ENCODE measurements at places on chromosomes 2 and 18. TPM values are rescaled to one million over a fixed set of nuclear protein-coding genes. Genes with fewer than 3 reads are reported as not detected.
A peak's percentile ranks its signal among the peaks of the same experiment; 100 is the strongest.

DNA sequence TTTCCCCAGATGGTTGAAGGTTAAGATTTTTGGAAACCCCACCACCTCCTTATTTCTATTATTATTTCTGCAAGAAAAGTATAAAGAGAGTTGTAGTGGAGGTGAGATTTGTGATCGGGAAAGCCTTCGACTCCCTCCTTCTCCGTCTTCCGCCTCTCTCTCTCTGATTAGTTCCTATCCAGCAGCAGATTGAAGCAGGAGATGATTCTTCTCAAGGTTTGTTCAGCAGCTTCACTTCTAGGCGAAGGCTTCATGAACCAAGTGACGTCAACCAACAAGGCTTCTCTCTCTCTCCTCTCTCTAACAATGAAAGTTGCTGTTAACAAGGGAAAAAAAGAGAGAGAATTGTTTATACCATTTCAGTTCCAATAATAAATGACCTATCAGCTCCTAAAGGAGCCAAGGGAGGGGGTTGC lies at the start of gene BAZ2B:
Gene BAZ2B (minus strand): TSS at position 263 of the 416 bp plus-strand sequence. CDS start 137,829 bp downstream, outside the sequence.
- H3K27ac ChIP-seq: peak within 1 kb of the TSS; percentile 98
- peak within 1 kb of the TSS; percentile 93 for H3K4me3 ChIP-seq
- H3K27me3 ChIP-seq: no peaks in the 10 kb centered on the region

- no peaks in the 10 kb centered on the region for H3K27me3 ChIP-seq
- H3K4me1 ChIP-seq: peaks cover 34% of the 10 kb centered on the region
- DNase-seq: peak; percentile 68
- H3K27ac ChIP-seq: no peak overlapping the region
- H3K4me3 ChIP-seq: no peak overlapping the region
Measured at GRCh38 chr2:121519732-121520640, 10.7 kb upstream of the RNU4ATAC start.

DNA sequence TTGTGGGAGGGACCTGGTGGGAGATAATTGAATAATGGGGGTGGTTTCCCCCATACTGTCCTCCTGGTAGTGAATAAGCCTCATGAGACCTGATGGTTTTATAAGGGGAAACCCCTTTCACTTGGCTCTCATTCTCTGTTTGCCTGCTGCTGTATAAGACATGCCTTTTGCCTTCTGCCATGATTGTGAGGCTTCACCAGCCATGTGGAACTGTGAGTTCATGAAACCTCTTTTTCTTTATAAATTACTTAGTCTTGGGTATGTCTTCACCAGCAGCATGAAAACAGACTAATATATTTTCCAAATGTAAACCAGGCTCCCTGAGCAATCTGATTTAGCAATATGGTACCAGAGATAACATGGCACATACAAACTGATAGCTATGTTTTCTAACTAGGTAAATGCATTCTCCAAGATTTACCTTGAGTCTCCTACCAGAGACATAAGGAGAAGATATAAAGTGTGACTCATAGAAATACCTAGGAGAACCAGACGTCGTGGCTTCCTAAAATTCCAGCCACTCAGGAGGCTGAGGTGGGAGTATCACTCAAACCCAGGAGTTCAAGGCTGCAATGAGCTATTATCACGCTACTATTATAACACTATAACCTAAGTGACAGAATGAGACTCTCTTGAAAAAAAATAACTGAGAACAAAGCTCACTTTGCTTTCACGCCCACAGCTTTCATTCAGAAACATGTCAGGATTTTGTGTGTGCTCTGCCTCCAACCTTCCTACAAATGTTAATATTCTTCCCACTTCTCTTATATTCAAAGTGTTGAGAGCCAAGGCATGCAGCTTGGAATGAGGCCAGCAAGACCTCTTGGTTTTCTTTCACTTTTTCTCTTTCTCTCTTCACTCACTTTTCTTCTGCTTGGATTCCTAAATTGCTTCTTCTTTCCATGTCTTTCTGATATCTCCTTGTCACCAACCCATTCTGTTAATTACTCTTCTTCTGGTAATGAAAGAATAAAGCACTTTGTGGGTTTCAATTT lies 263.9 kb upstream of the UBE2E3 start:
- no peak overlapping the region for H3K4me3 ChIP-seq
- no peaks in the 10 kb centered on the region for H3K36me3 ChIP-seq
- no peaks in the 10 kb centered on the region for H3K4me1 ChIP-seq

- no peaks in the 10 kb centered on the region for H3K27me3 ChIP-seq
- H3K4me1 ChIP-seq: no peaks in the 10 kb centered on the region
- H3K27ac ChIP-seq: no peak overlapping the region
- no peaks in the 10 kb centered on the region for H3K36me3 ChIP-seq
Measured at GRCh38 chr2:239055756-239056493, 208.0 kb downstream of the TWIST2 start.

DNA sequence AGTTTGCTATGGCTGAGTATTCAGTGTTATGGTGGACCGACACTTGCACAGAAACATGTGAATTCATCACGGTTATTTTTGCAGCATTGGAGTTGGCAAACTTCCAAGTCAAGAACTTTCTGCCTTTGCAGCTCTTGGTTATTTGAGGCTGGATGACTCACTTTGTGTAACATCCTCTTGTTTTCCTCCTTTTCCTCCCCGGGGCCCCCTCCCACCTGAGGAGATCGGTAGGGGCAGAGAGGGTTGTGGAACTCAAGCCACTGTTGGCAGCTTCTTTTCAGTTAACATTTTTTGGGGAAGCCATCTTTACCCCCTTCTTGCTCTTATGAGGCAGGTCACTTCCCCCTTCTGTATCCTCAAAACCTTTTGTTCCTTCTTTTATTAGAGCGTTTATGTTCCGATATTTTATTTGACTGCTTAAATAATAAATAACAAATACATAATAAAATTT lies 48.6 kb downstream of the DDX1 start:
- H3K4me3 ChIP-seq: no peak overlapping the region
- H3K4me1 ChIP-seq: peaks cover 22% of the 10 kb centered on the region
- peak; percentile 82 for DNase-seq

GRCh38 chr18:34659579-34660517 lies 50.2 kb upstream of the DTNA start:
- no peaks in the 10 kb centered on the region for H3K27me3 ChIP-seq
- peak overlapping the region; percentile 46 for H3K27ac ChIP-seq
- H3K4me1 ChIP-seq: peaks cover 8% of the 10 kb centered on the region
- no peak overlapping the region for H3K4me3 ChIP-seq

DNA sequence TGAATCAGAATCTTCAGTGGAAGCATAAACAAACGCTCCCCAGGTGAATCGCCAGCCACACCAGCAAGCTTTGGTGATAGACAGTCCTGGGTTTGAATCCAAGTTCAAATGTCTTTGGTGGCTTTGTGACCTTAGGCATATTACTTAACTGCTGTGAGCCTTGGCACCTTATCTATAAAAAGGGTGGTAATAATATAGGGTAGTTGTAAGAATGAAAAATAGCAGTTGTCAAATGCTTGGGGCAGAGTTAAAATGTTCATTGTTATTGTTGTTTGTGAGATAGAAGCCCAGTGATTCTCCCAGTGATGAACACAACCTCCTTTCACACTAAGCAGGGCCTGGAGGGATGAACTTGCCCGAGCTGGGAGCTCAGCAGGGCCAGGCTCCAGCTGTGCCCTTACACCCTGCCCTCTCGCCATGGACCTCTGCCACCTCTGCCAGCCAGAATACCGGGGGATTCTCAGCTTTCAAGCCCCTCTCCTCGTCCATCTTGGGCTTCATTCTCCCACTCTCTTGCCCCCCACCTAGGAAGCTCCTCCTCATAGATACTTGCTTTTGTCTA lies 6.1 kb upstream of the TMBIM1 start:
- no peaks in the 10 kb centered on the region for H3K27me3 ChIP-seq
- no peaks in the 10 kb centered on the region for H3K36me3 ChIP-seq
- no peak overlapping the region for H3K27ac ChIP-seq
- peaks cover 7% of the 10 kb centered on the region for H3K4me1 ChIP-seq
- no peak overlapping the region for H3K4me3 ChIP-seq
- no peak for DNase-seq

The LYG2 gene
- 0.30 TPM for total RNA-seq

The CCDC74B gene
- total RNA-seq: 2.2 TPM

The ACADL gene
- 1.6 TPM for total RNA-seq

The NT5DC4 gene
- not detected for total RNA-seq

The SS18 gene
- total RNA-seq: 70.2 TPM

The IL1B gene
- total RNA-seq: not detected

Data from SJCRH30 (cell line).